Activated CD4-positive, CD25-positive, alpha-beta regulatory T cell (primary cell): ENCODE measurements at places on chromosomes 7 and 10.

DNA sequence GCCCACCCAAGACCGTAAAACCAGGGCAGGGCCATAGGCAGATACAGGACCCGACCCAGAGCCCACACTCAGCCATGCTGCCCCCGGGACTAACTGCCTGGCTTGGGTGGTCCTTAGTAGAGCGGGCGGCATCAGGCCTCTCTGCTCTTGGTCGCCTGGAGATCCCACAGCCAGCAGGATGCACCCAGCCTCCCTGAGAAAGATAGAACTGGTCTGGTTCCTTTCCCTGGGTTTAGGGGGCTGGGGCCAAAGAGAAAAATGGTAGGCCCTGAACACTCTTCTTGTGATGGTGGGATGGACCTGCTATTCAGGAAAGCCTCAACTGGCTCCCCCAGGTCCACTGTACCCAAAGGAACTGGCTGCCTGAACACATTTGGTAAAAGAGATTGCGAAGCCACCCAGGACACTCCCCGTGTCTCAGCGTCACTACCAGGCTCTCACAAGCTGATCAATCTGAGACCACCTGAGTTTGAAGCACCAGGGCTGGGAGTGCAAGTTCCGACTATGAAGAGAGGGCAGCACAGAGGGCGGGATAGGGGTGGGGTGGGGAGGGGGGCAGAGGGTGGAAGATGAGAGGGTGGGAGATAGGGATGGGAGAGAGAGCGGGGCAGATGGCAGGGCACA lies 591.5 kb downstream of the DNAJB6 start:
- DNase-seq = no peak

DNA sequence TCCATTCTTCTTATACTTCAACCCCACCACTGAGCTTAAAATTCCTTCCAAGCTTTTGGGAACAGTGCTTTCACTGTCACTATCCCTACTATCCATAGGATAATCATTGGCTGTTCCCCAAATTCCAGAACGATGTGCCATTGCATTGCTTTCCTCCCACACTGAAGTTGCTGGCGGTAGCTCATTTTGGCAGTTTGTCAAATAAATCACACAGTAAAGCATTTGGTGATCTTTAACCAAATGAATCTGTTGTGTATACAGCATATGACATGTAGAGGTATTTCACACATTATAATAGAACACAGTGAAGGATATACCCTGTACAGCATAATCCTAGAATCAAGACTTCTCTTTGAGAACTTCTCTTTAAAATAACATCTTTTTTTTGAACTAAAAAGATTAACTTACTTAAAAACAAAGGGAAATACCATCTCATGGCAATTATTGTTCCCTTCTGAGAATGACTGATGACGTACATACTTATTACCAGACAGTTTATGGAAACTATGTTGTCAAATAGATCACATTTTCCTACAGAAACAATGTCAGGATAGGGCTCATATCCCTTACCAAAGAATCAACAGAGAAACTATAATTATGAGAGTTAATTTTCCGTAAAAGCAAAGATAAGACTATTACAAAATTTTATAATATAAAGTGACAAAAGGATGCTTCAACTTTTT lies 93.6 kb downstream of the CTNNA3 start:
- DNase-seq = no peak

- DNase-seq = no peak
These were observed 121.2 kb upstream of the PRKCQ start for GRCh38 chr10:6701289-6701688.

DNA sequence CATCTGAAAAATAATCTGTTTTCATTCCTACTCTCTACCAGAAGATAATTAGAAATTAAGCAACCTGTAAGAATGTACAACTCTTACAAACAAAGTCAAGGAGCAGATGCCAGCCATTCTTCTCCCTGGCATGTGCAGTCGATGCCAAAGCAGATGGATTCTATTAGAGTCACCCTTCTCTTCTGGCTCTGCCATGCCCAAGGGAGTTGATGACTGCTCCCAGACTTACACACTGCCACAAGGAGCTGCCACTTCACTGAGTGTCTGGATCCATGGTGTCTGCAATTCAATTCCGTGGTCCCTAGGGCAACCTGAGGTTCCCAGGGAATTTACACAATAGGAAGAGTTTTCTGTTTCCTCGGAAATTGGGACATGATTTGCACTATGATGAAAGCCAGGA lies 89.1 kb upstream of the IFRD1 start:
- no peak for DNase-seq
